ENCODE measurements at places on chromosomes 2 and 18.

- no peak for DNase-seq
- H3K4me1 ChIP-seq, result no peaks in the 10 kb centered on the region
- H3K27ac ChIP-seq, result no peak overlapping the region
These were observed 49.5 kb upstream of the KIDINS220 start for GRCh38 chr2:8886876-8887275.

DNA sequence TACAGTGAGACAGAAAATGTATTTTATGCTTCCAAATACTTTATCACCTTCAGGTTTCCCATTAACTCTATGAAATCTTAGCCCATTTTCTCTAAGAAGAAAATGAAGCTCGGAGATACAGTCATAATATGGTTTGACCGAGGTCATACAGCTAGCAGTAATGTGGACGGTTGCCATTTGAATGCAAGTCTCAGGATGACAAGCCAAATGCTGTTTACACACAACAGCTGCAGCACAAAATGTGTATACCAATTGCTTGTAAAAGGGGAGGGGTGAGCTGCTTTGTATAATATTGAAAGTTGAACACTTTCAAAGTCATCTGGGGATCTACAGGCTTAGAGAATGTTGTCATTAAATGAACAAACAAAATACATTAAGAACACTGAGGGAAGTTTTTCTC lies 93.8 kb upstream of the FSIP2 start:
- no peaks in the 10 kb centered on the region for H3K27me3 ChIP-seq
- no peak for DNase-seq
- no peaks in the 10 kb centered on the region for H3K36me3 ChIP-seq
- H3K4me3 ChIP-seq, result no peak overlapping the region
- no peaks in the 10 kb centered on the region for H3K4me1 ChIP-seq
- no peak overlapping the region for H3K27ac ChIP-seq

- no peaks in the 10 kb centered on the region for H3K27me3 ChIP-seq
- DNase-seq, result no peak
- H3K4me3 ChIP-seq, result no peak overlapping the region
- no peaks in the 10 kb centered on the region for H3K4me1 ChIP-seq
These were observed 33.1 kb upstream of the REG3G start for GRCh38 chr2:78992451-78992806.

GRCh38 chr2:135512099-135512498 lies 18.9 kb downstream of the ZRANB3 start:
- H3K27me3 ChIP-seq, result no peaks in the 10 kb centered on the region
- H3K36me3 ChIP-seq, result no peaks in the 10 kb centered on the region
- no peak overlapping the region for H3K4me3 ChIP-seq
- H3K4me1 ChIP-seq, result no peaks in the 10 kb centered on the region

DNA sequence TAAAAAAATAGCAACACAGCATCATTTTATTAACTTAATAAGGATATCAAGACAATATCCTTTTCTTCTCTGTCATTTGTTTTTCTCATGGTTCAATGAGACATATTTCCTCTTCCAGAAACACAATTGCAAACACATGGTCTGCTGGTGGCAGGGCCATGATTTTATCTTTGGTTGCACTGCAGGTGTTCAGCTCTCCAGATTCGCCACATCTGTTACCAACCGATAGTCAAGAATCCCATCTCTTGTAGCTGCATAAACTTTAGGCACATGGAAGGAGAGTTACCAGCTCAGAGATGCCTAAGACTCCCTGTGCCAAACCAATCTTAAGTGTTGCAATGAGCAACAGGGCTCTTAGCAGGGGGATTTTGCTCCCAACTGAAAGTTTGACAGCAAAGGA lies 1303.2 kb upstream of the CELF4 start:
- H3K4me1 ChIP-seq, result no peaks in the 10 kb centered on the region
- H3K36me3 ChIP-seq, result no peaks in the 10 kb centered on the region
- no peaks in the 10 kb centered on the region for H3K27me3 ChIP-seq
- DNase-seq, result no peak
- H3K27ac ChIP-seq, result no peak overlapping the region

DNA sequence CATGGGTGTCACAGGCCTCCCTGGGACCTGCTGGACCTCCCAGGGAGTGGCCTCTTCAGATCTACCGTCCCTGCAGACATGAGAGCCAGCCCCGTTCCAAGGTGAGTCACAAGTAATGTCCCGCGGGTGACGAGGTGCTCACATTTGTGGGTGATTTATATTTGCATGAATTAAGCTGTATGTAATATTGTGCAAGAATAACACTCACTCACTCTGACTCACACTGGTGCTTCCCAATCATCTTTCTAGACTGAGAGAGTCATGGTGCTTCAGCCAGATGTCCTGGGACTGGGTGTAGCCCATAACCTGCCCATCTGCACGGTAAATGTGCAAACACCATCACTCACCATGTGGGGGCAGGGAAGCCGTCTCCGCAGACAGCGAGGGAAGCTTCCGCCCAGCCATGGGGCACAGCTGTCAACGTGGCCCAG lies 347.5 kb upstream of the SALL3 start:
- H3K27ac ChIP-seq, result no peak overlapping the region
- no peaks in the 10 kb centered on the region for H3K27me3 ChIP-seq
- no peaks in the 10 kb centered on the region for H3K4me1 ChIP-seq
- H3K36me3 ChIP-seq, result no peaks in the 10 kb centered on the region

GRCh38 chr18:25146512-25146910 lies 205.5 kb downstream of the ZNF521 start:
- H3K4me3 ChIP-seq, result no peak overlapping the region
- H3K4me1 ChIP-seq, result peaks cover 5% of the 10 kb centered on the region
- no peaks in the 10 kb centered on the region for H3K36me3 ChIP-seq

GRCh38 chr2:231563378-231563961 lies 29.2 kb upstream of the TEX44 start:
- no peaks in the 10 kb centered on the region for H3K27me3 ChIP-seq
- H3K36me3 ChIP-seq, result no peaks in the 10 kb centered on the region
- H3K27ac ChIP-seq, result no peak overlapping the region
- no peak overlapping the region for H3K4me3 ChIP-seq
- H3K4me1 ChIP-seq, result no peaks in the 10 kb centered on the region
- DNase-seq, result no peak

DNA sequence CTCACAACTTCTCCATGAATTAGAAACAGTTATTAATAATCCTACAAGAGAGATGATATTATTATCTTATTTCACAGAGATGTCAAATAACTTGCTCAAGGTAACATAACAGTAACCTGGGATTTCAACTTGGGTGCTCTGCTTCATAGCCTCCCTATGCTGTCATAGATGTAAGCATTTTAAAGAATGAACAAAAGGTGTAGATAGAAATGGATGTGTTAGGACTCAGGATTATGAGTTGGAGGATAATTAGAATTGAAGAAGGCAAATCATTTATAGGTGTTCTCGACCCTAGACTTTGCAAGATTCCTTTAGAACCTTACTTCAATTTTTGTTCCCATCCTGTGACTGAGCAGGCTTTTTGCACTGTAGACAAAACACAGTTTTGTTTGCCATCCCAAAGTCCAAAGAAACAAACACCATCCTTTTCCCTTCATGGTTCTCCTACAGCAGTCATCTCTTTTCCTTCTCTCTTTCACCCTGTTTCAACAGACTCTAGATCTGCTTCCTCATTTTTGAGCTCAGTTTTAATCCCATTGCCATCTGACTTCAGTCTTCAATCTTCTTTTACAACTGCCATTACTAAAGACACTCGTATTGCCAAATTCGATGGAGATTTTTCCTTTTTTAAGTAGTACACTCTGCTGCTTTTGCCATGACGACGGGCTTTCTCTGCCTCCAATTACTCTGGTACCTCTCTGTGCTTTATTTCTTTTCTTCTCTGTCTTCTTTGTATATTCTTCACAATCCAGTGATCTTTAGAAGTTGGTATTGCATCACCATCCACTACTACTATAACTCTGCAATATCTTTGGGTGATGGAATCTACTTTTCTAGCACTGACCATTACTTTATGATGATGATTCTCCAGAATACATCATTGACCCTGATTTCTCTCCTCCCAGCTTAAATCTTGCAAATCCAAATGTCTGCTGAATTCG lies 4.5 kb downstream of the HNMT start:
- no peaks in the 10 kb centered on the region for H3K36me3 ChIP-seq
- H3K27me3 ChIP-seq, result no peaks in the 10 kb centered on the region
- no peak overlapping the region for H3K27ac ChIP-seq
- H3K4me3 ChIP-seq, result no peak overlapping the region

DNA sequence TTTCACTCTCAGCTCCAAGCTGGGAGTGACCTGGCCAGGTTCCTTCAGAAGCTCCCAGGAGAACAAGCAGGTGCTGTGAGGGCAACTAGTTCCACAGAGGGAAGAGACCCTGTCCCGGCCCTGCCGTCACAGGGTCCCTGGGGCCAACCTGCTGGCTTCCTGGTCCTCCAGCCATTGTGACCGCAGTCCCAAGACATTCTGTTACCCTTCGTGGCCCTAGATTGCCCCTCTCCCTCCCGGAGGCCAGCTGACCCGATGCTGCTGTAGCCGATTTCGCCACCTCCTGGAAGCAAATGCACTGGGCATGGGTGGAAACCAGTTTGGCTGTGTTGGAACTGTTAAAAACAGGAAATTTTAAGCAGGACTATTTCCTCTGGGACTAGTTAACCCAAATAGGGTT lies 55.4 kb downstream of the EPAS1 start:
- H3K27ac ChIP-seq, result peak overlapping the region; percentile 73
- DNase-seq, result no peak
- H3K27me3 ChIP-seq, result no peaks in the 10 kb centered on the region
- no peaks in the 10 kb centered on the region for H3K4me1 ChIP-seq
- H3K4me3 ChIP-seq, result no peak overlapping the region

GRCh38 chr2:9258953-9259399 lies 52.4 kb downstream of the ASAP2 start:
- no peaks in the 10 kb centered on the region for H3K36me3 ChIP-seq
- no peak overlapping the region for H3K4me3 ChIP-seq
- peak overlapping the region; percentile 85 for H3K27ac ChIP-seq
- DNase-seq, result no peak

- H3K27ac ChIP-seq, result no peak overlapping the region
- no peaks in the 10 kb centered on the region for H3K27me3 ChIP-seq
These were observed 193.7 kb upstream of the PIEZO2 start for GRCh38 chr18:11343096-11343495.

DNA sequence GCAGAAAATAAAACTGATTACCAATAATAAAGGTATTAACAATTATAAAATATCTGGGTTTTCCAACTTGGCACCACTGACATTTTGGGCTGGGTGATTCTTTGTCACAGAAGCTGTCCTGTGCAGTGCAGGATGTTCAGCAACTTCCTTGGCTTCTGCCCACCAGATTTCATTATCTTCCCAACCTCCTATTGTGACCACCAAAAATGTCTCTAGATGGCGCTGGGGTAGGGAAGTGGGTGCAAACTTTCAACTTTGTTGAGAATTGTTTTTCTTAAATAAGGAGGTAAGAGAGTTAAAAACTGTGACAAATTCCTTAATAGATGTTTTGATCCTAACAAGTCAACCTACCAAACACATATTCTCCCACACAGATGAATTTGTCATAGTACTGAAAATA lies 90.1 kb downstream of the GAREM1 start:
- H3K4me3 ChIP-seq, result no peak overlapping the region
- H3K4me1 ChIP-seq, result peaks cover 3% of the 10 kb centered on the region
- H3K27me3 ChIP-seq, result no peaks in the 10 kb centered on the region
- no peaks in the 10 kb centered on the region for H3K36me3 ChIP-seq
- no peak overlapping the region for H3K27ac ChIP-seq

DNA sequence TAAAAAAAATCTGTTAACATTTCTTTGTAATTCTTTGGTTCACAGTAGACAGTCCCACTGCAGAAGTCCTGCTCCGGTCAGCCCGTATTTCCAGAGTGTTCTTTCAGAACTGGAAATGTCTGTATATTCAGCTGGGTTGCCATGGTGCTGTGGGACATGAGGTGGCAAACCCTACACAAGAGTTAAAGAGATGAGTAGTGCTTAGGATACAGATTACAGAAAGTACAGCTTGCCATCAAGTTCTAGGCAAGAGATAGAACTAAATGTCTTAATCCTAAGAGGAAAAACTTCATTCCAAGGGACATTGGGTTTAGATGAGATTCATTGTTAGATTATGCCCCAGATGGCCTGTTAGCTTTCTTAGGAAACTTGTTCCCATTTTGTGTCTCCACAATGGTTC lies 60.1 kb downstream of the FMNL2 start:
- no peaks in the 10 kb centered on the region for H3K4me1 ChIP-seq
- H3K4me3 ChIP-seq, result no peak overlapping the region

- H3K36me3 ChIP-seq, result no peaks in the 10 kb centered on the region
- no peaks in the 10 kb centered on the region for H3K27me3 ChIP-seq
- no peak for DNase-seq
- no peaks in the 10 kb centered on the region for H3K4me1 ChIP-seq
- H3K4me3 ChIP-seq, result no peak overlapping the region
These were observed 52.6 kb upstream of the ATP5MC3 start for GRCh38 chr2:175234153-175234552.

GRCh38 chr2:150769421-150769820 lies 282.0 kb upstream of the RND3 start:
- H3K27ac ChIP-seq, result no peak overlapping the region
- no peaks in the 10 kb centered on the region for H3K27me3 ChIP-seq
- H3K4me3 ChIP-seq, result no peak overlapping the region

DNA sequence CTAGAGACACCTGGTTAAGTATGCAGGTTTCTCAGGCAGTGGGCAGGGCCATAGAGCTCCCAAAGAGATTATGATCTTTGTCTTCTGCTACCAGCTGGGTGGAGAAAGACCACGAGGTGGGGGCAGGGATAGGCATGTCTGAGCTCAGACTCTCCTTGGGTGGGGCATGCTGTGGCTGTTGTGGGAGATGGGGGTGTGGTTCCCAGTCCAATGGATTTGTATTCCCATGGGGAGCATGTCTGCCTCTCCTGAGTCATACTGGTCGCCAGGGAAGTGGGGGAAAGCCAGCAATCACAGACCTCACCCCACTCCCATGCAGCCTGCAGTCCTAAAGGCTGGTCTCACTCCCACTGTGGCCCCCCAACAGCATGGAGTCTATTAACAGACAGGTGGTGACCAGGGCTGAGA lies 31.4 kb upstream of the RHOB start:
- no peaks in the 10 kb centered on the region for H3K27me3 ChIP-seq
- no peak overlapping the region for H3K27ac ChIP-seq
- no peaks in the 10 kb centered on the region for H3K4me1 ChIP-seq
- peak; percentile 48 for DNase-seq
- no peak overlapping the region for H3K4me3 ChIP-seq

- no peaks in the 10 kb centered on the region for H3K27me3 ChIP-seq
- no peak overlapping the region for H3K4me3 ChIP-seq
- H3K4me1 ChIP-seq, result no peaks in the 10 kb centered on the region
- no peak for DNase-seq
- no peaks in the 10 kb centered on the region for H3K36me3 ChIP-seq
These were observed 43.5 kb downstream of the NPPC start for GRCh38 chr2:231882646-231883045.

- no peaks in the 10 kb centered on the region for H3K27me3 ChIP-seq
- no peaks in the 10 kb centered on the region for H3K4me1 ChIP-seq
- DNase-seq, result no peak
- no peak overlapping the region for H3K27ac ChIP-seq
These were observed 62.1 kb downstream of the RMDN2 start for GRCh38 chr2:37987098-37987775.

GRCh38 chr2:111668741-111669140 lies 215.3 kb downstream of the ANAPC1 start:
- DNase-seq, result no peak
- no peaks in the 10 kb centered on the region for H3K36me3 ChIP-seq
- H3K27me3 ChIP-seq, result no peaks in the 10 kb centered on the region
- H3K27ac ChIP-seq, result no peak overlapping the region
- no peak overlapping the region for H3K4me3 ChIP-seq
